ENCODE measurements at places on chromosomes 1 and 21.

GRCh38 chr1:232715154-232715553 lies 85.2 kb upstream of the SIPA1L2 start:
- no peak for DNase-seq

DNA sequence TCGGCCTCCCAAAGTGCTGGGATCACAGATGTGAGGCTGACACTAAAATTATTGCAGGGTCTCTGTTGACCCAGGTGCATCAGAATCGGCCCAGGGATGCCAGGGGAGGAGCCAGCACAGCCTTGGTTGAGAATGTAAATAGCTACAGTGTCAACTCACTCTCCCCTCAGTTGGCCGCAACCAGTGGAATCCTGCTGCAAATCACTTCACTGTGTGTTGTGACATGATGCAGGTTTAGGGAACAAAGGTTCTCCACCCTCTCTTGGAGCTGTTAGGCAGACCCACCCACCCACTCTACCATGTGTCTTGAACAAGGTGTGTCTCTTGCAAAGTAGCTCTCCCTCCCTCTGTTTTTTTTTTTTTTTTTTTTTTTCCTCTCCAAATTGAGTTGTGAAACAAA lies 60.5 kb upstream of the SOD1 start:
- no peak for DNase-seq

- no peak for DNase-seq
Observed at GRCh38 chr1:201251851-201252430, 31.4 kb upstream of the PKP1 start.

DNA sequence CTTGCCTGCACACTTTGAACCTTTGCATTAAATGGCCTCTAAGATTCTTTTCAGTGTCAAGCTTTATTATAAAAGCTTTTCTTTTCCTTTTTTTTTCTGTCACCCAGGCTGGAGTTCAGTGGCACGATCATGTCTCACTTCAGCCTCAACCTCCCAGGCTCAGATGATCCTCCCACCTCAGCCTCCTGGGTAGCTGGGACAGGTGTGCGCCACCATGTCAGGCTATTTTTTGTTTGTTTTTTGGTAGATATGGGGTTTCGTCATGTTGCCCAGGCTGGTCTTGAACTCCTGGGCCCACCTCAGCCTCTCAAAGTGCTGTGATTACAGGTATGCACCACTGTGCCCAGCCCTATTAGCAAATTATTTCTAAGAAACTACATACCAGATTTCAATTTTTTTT lies 52.9 kb downstream of the GADD45A start:
- no peak for DNase-seq

DNA sequence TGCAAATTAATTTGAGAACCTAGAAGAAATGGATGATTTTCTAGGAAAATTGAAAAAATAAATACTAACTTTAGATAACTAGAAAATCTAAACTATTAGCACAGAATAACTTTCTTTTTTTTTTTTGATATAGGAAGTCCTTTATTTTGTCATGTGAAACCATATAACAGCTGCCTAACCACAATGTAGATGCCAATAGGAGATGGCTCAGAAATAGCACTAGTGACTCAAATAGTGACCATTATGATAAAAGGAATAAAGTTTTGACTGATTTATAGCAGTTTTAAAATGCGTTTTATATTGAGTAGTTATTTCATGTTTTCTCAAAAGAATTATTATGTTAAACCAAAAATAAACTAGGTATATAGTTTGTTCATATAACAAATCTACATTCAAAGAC lies 158.0 kb upstream of the CACYBP start:
- DNase-seq = no peak

DNA sequence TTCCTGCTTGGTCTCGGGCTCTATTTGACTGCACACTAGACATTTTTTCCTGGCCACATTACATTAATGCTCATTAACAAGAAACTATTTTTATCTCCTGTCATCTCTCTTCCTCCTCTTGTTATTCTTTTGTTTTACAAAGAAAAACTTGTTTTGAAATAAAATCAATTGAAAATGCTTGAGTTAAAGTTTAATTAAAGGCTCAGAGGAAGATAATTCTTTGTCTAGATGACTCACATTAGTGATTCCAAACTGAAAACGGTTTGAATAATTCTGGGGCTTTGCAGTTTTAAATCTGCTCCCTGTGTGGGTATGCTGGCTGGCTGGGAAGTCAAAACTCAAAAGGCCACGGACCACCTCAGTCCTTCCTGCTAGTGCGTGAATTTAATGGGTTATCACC lies 29.6 kb downstream of the RGS5 start:
- DNase-seq = no peak

DNA sequence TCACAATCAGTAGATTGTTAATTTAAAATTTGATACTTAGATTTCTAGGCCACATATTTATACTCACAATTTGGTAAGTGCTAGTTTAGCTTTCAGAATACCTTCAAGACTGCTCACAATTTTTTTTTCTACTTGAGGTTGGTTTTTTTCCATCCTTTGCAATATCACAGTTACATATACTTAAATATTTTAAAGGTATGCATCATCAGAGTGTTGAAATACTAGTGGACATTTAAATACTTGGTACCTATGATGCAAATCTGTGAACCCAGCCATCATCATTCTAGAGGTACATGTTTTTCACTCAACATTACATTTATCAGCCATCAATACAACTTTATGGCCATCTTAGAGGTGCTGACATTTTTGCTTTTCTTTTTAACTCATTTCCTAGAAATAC lies 6.2 kb upstream of the LRRC40 start:
- no peak for DNase-seq

DNA sequence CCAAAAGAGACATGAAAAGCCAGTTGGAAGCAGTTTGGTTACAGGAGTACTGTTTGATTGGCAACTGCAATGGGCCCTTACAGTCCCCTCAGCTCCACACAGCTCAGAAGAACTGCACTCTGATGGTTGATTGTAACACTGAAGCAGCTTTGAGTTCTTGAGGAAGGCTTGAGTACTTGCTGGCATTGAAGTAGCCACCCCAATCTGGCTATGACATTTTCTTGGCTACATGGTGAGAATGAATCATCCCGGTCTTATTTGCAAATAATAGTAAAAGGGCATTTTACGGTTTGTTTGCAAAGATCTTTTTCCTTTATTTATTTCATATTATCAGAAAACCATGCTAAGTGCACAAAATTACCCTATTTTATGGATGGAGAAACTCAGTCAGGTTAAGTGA lies 159.7 kb upstream of the BEND5 start:
- no peak for DNase-seq

DNA sequence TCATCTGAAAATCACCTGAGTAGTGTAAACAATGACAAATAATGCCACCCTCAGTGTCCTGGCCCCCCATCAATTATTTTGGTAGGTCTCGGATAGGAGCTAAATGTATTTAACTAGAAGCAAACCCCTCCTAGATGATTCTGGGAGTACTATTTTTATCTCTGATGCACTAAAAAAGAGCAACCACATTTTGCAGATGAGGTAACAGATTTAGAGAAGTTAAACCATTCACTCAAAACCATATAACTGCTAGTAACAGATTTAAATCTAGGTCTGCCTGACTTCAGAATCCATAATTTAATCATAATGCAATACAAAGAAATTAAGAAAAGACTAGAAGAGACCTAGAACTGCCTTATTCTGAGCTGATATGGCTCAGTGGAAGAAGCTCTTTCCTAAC lies 17.3 kb upstream of the PTCH2 start:
- no peak for DNase-seq
